HCT116 (cell line): ENCODE measurements at places on chromosomes 6 and 20. TPM values are rescaled to one million over a fixed set of nuclear protein-coding genes. Genes with fewer than 3 reads are reported as not detected.
A peak's percentile ranks its signal among the peaks of the same experiment; 100 is the strongest.

HLA-DQB2 gene
- total RNA-seq, result 1.8 TPM

SLC9A8 gene
- total RNA-seq, result 6.7 TPM

UNC93A gene
- not detected for total RNA-seq

SDC4 gene
- total RNA-seq, result 100 TPM

OR2H2 gene
- total RNA-seq, result not detected

AHCY gene
- 350 TPM for total RNA-seq

COL20A1 gene
- 0.34 TPM for total RNA-seq

MUC22 gene
- not detected for total RNA-seq

JPH2 gene
- total RNA-seq, result 0.17 TPM

DNA sequence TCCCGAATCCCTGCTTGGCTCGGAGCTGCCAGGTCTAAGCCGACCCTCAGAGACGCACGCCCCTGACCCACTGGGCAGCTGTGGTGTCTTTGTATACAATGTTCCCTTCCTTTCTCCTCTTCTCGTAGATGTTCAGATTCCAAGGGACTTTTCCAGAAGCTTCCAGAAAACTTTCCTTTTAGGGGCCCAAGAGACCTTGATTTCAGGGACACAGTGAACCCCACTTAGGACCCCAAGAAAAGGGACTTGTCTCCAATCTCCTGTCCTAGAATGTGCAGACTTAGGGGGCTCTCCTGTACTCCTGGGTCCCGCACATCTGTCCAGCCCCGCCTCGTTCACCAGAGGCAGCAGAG lies 103.5 kb downstream of the EDN3 start:
- DNase-seq, result no peak

DNA sequence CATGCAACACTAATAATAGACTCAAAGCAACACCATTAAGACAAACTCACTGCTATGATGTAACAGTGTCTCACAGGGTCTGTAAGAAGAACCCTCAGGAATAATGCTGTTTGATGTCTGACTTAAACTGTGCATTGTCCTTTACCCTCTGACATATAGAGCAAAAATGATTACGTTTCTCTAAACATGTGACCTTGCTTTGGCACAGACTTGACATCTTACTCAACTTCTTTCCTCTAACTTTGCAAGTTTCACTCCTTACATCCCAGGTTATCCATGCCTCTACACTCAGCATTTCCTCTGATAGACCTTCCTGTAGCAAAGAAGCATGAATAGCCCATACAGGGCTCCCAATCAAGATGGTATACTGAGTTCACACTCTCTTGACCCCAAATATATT lies 252.7 kb downstream of the UST start:
- DNase-seq, result no peak

DNA sequence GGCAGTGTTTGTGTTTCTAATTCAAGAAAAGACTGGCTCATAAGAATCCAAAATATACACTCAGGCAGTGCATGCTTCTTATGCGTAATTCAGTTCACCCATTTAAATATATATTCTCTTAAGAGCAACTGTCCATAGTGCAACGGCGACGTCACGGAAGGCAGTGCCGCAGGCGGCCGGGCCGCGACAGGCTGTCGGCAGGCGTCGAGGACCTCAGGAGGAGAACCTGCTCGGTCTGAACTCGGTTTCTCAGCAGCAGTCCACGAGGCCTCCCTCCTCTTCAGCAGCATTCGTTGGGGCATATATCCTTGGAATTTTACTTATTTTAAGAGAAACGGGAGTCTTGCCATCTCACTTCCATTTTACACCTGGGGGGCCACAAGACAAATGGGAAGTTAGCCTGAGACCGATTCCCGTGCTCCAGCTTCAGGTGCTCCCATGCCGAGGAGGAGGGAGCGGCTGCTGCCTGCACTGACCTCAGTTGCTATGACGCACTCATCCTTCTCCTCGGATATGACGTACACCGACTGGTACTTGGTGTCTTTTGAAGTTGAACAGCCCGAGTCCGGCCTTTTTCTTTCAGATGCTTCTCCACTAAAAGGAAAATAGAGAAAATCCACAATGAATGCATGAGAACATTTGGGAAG lies 8.2 kb downstream of the DLL1 start:
- no peak for DNase-seq

DNA sequence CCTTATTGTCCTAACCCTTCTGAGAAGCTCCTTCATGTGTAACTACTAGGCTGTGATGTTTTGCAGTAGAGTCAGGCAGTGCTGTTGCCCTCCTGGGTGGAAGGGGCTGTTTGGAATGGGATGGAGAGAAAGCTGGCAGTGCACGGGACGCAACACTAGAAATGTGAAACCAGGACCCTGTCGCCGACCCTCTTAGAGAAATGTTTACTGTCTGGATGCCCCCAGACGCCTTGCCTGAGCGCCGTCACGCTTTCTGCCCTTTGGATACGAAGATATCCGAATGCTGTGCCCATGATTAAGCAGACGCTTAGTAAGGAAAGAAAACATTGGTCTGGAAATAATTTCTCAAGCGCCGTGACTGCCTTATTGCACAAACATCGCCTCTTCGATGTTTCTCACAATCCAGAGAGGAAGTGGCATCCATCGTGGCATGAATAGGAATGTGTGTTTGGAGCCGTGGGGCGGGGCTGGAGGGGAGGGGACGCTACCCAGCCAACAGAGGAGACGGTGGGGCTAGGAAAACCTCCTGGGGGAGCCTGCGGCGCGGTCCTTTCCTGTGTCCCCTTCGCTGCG lies 661 bp upstream of the PPP1R14C start:
- DNase-seq, result no peak

GRCh38 chr6:155067956-155068615 lies 73.0 kb downstream of the TIAM2 start:
- no peak for DNase-seq

DNA sequence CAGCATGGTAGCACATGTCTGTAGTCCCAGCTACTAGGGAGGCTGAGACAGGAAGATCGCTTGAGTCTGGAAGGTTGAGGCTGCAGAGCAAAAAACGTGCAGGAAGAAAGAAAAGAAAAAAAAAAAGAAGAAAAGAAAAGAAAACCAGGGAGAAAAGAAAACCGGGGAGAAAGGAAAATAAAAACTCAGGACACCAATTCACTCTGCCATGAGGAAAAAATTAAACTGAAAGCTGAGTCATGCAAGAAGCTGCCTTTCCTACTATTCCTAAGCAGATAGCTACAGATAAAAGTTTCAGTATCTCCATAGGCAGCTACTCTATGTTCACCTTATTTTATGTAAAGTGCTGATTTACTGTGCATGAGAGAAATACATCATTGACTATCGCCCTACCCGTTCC lies 10.5 kb downstream of the PTGIS start:
- no peak for DNase-seq

DNA sequence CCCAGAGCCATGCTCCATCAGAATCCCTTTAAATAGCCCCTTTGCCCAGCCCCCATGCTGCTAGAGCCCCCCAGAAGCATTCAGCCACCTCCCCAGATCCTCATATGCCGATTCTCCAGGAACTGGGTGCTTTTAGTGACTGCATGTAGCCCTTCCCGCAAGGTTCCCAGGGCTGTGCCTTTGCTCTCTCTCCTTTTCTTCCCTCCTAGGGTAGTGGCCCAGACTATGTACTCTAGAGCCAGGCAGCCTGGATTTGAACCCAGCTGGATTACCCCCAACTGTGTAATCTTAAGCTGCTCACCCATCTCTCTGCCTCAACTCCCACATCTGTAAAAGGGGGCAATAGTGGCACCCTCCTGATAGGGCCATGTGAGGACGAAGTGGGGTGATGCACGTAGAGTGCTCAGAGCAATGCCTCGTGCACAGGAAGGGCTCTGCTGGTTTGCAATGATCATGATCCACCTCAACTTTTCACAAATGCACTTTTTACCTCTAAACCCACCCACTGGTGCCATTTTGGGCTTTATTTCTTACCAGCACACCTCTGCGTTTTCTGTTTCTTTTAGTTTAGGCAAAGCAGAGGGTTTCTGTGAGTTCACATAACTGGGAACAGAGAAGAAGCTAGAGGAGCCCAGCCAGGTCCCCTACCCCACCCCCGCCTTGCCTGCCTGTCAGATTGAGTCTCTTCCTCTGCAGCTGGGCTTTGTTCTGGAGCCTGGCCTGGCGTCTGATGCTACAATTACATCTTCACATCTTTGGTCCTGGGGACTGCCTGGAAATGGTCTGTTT lies 396.5 kb downstream of the RNGTT start:
- no peak for DNase-seq

GRCh38 chr20:47740121-47740861 lies 45.0 kb downstream of the SULF2 start:
- DNase-seq, result no peak

DNA sequence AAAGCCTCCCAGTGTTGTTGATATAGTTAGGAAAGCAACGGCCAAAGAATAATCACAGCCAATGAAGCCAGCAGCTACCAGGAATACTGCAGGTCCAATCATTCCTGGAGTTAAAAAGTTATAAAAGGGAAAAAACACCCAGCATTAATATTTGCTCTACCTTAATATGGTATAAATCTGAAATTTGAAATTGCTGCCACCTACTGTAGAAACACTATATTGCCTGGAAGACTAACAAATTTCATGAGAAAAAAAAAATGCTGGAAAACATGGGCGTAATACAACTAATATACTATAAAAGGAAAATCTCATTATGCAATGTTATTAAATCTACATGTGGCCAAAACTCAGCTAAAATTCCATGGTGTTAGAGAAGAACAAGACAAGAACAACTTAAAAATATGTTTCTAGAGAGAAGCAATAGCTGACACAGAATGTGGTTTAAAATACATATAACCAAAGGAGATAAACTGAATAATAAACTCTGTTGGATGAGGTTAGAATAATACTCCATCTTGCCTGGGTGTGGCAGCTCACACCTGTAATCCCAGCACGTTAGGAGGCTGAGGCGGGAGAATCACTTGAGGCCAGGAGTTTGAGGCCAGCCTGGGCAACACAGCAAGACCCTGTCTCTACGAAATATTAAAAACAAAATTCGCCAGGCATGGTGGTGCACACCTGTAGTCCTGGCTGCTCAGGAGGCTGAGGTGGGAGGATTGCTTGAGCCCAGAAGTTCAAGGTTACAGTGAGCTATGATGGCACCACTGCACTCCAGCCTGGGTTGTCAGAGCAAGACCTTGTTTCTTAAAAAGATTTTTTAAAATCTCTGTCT lies 43.1 kb downstream of the SLC17A5 start:
- DNase-seq, result peak; percentile 18

DNA sequence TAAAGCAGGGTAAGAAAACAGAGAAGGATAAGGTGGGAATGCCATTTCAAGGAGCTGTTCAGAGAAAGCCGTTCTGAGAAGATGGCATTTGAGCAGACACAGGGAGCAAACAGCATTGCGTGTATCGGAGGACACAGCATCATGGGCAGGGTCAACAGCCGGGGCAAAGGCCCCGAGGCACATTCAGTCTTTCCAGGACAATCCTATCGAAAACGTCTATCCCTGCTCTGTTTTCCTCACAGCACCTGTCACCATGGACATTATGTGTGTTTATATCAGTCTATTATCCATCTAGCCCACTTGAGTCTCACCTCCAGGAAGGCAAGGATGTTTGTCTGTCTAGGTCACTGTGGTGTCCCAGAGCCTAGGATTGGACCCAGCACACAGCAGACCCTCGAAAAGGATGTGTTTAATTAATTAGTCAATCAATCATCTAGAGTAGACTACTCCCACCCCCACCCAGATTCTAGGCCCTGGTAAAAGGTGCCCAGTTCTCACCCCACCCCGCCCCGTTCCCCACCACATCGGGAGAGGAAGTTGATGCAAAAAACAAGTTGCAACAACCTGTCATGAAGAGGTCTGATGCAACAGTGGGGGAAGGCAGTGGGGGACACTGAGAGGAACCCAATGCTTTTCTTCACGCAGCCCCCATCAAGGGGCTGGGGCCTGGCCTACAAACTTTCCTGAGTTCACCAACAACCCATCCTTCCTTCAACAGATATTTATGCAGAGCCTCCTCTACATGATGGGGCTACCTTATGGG lies 66.6 kb downstream of the PREX1 start:
- no peak for DNase-seq

GRCh38 chr6:156028335-156029131 lies 572.9 kb upstream of the NOX3 start:
- no peak for DNase-seq

- DNase-seq, result no peak
Measured at GRCh38 chr6:123091091-123091895, 95.3 kb downstream of the CLVS2 start.

GRCh38 chr6:2514965-2515543 lies 235.7 kb downstream of the MYLK4 start:
- no peak for DNase-seq

DNA sequence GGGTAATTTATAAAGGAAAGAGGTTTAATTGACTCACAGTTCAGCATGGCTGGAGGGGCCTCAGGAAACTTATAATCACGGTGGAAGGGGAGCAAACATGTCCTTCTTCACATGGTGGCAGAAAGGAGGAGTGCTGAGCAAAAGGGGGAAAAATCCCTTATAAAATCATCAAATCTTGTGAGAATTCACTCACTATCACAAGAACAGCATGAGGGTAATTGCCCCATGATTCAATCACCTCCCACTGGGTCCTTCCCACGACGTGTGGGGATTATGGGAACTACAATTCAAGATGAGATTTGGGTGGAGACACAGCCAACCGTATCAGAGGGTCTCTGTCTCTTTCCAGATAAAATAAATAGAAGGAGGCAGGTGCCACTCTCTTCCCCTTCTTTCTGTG lies 48.7 kb downstream of the TNFAIP3 start:
- DNase-seq, result no peak

DNA sequence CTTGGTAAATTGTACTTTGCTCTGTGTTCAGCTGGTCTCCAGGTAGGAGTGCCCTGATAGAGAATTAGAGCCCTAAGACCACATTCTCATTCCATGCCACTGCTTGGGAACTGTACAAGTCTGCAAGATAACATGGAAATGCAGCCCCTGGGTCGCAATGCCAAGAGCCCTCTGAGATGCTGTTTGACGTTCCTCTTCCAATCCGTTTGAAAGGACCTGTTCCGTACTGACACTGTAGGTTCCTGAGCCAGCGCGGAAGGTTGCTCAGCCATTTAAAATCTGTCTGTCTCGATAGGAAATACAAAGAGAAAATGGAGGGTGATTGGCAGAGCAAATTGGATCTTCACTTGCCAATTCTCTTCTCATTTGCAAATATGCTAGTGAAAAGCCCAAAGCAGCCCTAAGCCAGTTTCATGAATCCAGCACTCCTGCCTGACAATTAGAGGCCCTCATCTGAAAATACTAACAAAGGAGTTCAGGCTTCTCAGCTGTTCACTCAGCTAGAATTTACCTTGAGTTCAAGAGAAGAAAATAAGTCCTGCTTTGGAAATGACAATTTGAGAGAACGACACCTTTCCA lies 100.6 kb upstream of the AFDN start:
- DNase-seq, result no peak

DNA sequence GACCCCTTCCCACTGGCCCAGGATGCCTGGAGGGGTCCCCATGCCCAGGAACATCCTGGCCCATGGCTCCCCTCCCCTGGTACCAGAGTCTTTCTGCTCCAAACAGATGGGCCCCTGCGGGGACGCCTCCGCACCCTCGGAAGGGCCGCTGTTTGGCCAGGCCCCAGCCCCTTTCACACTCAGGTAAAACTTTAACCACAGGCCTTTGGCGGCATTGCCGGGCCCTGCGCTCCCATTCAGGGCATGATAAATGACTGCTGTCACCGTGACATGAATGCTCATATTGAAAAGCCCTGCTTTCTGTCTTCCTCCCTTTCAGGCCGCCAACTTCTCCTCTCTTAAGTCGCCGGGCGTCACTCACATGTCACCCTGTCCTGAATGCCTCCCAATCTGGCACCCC lies 141.5 kb upstream of the TOP1 start:
- DNase-seq, result no peak

- DNase-seq, result no peak
Measured at GRCh38 chr6:145772846-145773245, 37.5 kb upstream of the EPM2A start.
